ENCODE measurements at places on chromosomes 11 and 22. TPM values are rescaled to one million over a fixed set of nuclear protein-coding genes. Genes with fewer than 3 reads are reported as not detected.

GRCh38 chr11:117482881-117483280 lies 155.2 kb downstream of the CEP164 start:
- H3K4me1 ChIP-seq, result no peaks in the 10 kb centered on the region
- H3K4me3 ChIP-seq, result no peak overlapping the region
- H3K27ac ChIP-seq, result no peak overlapping the region

GRCh38 chr11:114172871-114173444 lies 113.4 kb downstream of the ZBTB16 start:
- H3K4me1 ChIP-seq, result peaks cover 55% of the 10 kb centered on the region
- peak overlapping the region; percentile 84 for H3K27ac ChIP-seq
- H3K4me3 ChIP-seq, result no peak overlapping the region
- H3K27me3 ChIP-seq, result no peaks in the 10 kb centered on the region
- DNase-seq, result no peak

DNA sequence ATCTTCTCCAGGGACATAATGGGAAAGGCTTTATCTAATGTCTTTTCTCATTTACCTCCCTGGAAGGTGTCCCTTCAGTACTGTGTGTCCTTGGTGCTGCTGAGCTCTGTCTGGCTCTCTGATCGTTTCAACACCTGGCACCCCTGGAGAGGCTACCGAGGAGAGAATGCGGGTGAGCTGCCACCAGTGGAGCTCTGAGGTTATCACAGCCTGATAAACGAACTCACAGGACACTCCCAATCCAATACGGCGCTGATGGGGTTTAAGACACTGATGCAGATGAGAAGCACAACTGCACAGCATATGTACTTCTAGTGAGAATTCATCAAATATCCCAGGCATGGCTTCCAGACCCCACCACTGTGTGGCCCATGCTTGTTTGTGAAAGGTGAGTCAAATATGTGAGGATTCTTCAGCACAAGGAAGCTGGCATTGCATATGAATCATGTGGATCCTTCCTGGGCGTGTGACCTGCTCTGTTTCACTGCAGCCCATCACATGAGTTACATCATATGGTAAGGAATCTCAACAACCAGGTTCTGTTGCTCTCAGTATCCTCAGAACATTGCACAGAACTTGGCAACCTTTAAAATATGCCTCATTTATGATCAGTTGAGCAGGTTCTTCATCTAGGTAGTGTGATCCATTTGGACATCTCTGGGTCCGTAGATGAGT lies 34.8 kb upstream of the VWA5A start:
- peaks cover 37% of the 10 kb centered on the region for H3K27me3 ChIP-seq
- H3K36me3 ChIP-seq, result no peaks in the 10 kb centered on the region
- DNase-seq, result no peak
- peaks cover 1% of the 10 kb centered on the region for H3K4me1 ChIP-seq

Gene TXNRD2
- total RNA-seq, result 23.1 TPM

Gene ALDH3B2
- not detected for total RNA-seq

GRCh38 chr11:7858006-7858405 lies 61.3 kb upstream of the OR5P2 start:
- H3K4me1 ChIP-seq, result no peaks in the 10 kb centered on the region
- H3K27me3 ChIP-seq, result peaks cover 3% of the 10 kb centered on the region
- no peak overlapping the region for H3K27ac ChIP-seq
- no peak for DNase-seq
- no peaks in the 10 kb centered on the region for H3K36me3 ChIP-seq
- H3K4me3 ChIP-seq, result no peak overlapping the region

DNA sequence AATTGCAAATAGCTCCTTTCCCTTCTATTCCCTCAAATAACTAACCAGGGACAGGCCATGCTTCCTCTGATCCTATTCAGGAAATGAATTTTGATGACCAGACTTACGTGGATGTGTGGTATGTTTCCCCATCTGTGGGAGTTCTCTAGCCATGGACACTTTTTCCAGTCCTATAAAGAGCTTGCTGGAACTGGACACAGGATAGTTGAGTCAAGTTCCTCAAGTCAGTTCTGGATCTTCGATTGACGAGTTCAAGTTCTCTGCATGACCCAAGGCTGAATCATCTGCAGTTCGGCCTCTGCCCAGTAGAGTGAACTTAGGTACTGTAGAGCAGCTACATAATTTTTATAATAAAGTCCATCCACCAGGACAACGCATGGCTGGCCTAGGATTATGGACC lies 52.7 kb upstream of the CCND1 start:
- H3K4me1 ChIP-seq, result no peaks in the 10 kb centered on the region
- H3K4me3 ChIP-seq, result no peak overlapping the region
- no peak for DNase-seq
- H3K27me3 ChIP-seq, result peaks cover 31% of the 10 kb centered on the region
- no peak overlapping the region for H3K27ac ChIP-seq

- no peak overlapping the region for H3K4me3 ChIP-seq
- no peak for DNase-seq
- no peaks in the 10 kb centered on the region for H3K36me3 ChIP-seq
- no peak overlapping the region for H3K27ac ChIP-seq
- no peaks in the 10 kb centered on the region for H3K27me3 ChIP-seq
Observed at GRCh38 chr11:133408402-133408801, 123.9 kb downstream of the OPCML start.

DNA sequence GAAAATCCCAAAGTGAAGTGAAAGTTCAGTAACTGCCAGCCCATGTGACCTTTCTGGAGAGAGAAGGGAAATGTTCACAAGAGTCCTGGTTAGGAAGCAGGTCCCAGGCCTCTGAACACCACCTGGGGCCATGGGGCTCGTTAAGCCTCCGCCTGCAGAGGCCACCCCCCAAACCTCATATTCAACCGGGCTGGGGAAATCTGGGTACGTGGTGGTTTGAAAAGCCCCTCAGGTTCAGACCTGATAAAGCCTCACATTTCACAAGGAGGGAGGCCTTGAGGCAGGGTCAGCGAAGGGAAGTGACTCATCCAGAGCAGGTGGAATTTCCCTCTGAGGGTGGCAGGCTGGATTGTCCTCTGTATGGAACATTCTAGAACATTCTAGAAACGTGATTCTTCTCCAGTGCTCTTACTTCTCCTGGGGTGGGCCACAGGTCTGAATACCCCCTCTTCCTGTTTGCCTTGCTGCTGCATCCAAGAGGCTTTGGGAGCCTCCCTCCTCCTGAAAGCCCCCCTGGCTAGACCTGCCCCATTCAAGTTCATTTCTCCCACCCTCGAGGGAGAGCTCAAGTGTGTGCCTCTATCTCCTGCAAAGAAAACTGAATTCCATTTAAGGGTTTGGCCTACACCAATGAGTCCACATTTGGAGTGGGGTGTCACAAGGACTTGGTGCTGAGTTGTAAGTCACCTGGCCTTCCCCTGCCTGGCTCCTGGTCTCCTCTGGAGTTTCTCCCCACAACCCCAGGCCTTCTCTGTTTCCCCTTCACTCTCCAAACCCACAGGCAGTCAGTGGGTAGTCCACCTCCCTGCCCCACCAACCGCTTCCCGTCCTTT lies 6.3 kb downstream of the FXYD2 start:
- H3K27me3 ChIP-seq, result no peaks in the 10 kb centered on the region
- H3K36me3 ChIP-seq, result no peaks in the 10 kb centered on the region
- H3K4me3 ChIP-seq, result no peak overlapping the region
- H3K4me1 ChIP-seq, result peaks cover 75% of the 10 kb centered on the region
- DNase-seq, result peak; percentile 75
- peak overlapping the region; percentile 98 for H3K27ac ChIP-seq

Gene UPB1
- total RNA-seq, result 0.14 TPM

DNA sequence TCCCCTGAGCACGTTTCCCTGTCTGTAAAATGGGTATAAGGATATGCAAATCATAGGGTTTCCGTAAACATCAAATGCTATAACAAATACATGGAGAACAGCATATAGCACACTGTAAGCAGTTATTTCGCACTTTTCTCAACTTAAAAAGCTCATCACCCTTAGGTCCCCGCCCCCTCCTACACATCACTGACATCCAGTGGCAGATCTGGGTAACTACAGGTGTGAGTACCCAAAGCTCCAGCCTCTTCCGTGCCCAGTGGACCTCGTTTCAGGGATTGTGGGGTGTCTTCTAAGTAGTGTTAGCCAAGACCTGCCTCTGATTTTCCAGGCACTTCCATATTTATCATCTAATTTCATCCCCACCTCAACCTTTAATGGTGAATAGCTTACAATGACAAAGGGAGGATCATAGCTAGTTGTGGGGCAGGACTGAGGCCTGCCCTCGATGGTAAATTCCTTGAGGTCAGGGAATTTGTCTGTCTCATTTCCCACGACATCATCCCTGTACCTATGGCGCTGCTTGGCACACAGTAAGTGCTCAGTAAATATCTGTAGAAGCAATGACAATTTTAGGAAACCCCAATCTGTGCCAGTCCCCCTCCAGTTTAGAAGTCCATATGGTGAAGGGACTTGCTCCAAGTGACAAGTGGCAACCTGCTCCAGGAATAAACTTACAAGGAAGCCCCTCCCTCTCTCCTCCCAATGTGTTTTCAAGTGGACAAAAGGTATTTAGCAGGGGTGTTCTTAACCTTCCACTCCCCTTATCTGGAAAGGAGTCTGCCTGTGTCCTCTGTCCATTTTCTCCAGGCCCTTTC lies 340.5 kb downstream of the TENM4 start:
- no peak overlapping the region for H3K4me3 ChIP-seq
- H3K27ac ChIP-seq, result no peak overlapping the region
- H3K27me3 ChIP-seq, result peaks cover 3% of the 10 kb centered on the region
- no peaks in the 10 kb centered on the region for H3K36me3 ChIP-seq
- H3K4me1 ChIP-seq, result no peaks in the 10 kb centered on the region

Gene NXPE4
- total RNA-seq, result not detected

GRCh38 chr11:128354476-128354875 lies 232.9 kb downstream of the ETS1 start:
- no peaks in the 10 kb centered on the region for H3K27me3 ChIP-seq
- H3K4me1 ChIP-seq, result peaks cover 12% of the 10 kb centered on the region
- no peak overlapping the region for H3K4me3 ChIP-seq
- no peak overlapping the region for H3K27ac ChIP-seq

Gene KRTAP5-9
- not detected for total RNA-seq

GRCh38 chr22:36510966-36511881 lies 4.4 kb upstream of the FOXRED2 start:
- H3K4me1 ChIP-seq, result peaks cover 9% of the 10 kb centered on the region
- no peaks in the 10 kb centered on the region for H3K27me3 ChIP-seq
- peaks cover 48% of the 10 kb centered on the region for H3K36me3 ChIP-seq
- H3K27ac ChIP-seq, result no peak overlapping the region

GRCh38 chr22:24871611-24872205 lies 65.7 kb downstream of the SGSM1 start:
- H3K4me3 ChIP-seq, result no peak overlapping the region
- no peak overlapping the region for H3K27ac ChIP-seq
- no peak for DNase-seq
- no peaks in the 10 kb centered on the region for H3K36me3 ChIP-seq

DNA sequence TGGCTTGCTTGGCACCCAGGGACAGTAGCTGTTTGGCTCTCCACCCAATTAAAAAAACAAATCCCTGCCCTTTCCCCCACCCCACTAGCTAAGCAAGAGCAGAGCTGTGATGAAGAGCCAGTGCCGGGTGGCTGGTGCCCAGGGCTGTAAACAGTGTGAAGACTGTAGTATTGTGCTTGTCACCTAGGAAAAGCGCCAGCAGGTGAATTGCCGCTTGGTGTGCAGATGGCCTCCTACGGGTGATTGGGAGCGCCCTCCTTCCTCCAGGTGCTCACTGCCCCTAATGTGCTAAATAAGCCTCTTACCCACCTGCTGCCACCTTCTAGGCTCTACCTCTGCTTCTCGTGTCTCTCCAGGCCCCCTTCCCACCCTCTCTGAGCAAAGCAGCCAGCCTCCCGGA lies 18.4 kb upstream of the RAPSN start:
- H3K27me3 ChIP-seq, result no peaks in the 10 kb centered on the region
- H3K36me3 ChIP-seq, result peaks cover 13% of the 10 kb centered on the region
- H3K4me1 ChIP-seq, result no peaks in the 10 kb centered on the region
- DNase-seq, result no peak
- no peak overlapping the region for H3K27ac ChIP-seq

GRCh38 chr11:47264521-47264920 lies 5.4 kb upstream of the MADD start:
- H3K27ac ChIP-seq, result no peak overlapping the region
- no peaks in the 10 kb centered on the region for H3K27me3 ChIP-seq
- H3K4me3 ChIP-seq, result no peak overlapping the region
- no peak for DNase-seq
- H3K36me3 ChIP-seq, result no peaks in the 10 kb centered on the region
- peaks cover 38% of the 10 kb centered on the region for H3K4me1 ChIP-seq

Gene ZNF143
- 39.5 TPM for total RNA-seq

DNA sequence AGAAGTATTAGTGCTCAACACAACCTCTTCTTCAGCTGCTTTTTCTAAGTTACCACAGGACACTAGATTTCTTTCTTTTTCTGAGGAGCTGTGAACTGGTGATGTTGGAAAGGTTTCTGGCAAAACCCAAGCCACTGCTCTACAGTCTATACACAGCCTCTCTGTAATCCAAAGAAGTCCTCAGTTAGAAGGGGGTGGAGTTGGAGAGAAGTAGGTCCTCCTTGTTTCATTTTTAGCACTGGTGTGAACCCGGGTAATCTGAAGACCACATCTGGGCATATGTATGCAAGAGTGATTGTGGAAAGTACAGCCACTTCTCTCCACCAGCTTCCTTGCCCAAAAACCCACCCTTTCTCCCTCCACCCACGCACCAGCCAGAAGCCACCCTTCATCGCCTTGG lies 1168.1 kb downstream of the LRRC4C start:
- H3K27me3 ChIP-seq, result peaks cover 13% of the 10 kb centered on the region
- H3K27ac ChIP-seq, result no peak overlapping the region
- no peak overlapping the region for H3K4me3 ChIP-seq
- H3K4me1 ChIP-seq, result peaks cover 3% of the 10 kb centered on the region
- no peak for DNase-seq
- H3K36me3 ChIP-seq, result no peaks in the 10 kb centered on the region

GRCh38 chr11:102560555-102561011 lies 30.0 kb upstream of the MMP7 start:
- peaks cover 7% of the 10 kb centered on the region for H3K36me3 ChIP-seq
- peak overlapping the region; percentile 58 for H3K4me3 ChIP-seq
- H3K4me1 ChIP-seq, result peaks cover 43% of the 10 kb centered on the region
- no peak for DNase-seq
- H3K27ac ChIP-seq, result peak overlapping the region; percentile 72
- peaks cover 19% of the 10 kb centered on the region for H3K27me3 ChIP-seq

- no peak for DNase-seq
- H3K27me3 ChIP-seq, result no peaks in the 10 kb centered on the region
- H3K36me3 ChIP-seq, result peaks cover 10% of the 10 kb centered on the region
- no peak overlapping the region for H3K4me3 ChIP-seq
- H3K27ac ChIP-seq, result no peak overlapping the region
- H3K4me1 ChIP-seq, result no peaks in the 10 kb centered on the region
Observed at GRCh38 chr11:111996129-111996528, 29.1 kb upstream of the DLAT start.

Gene PNPLA3
- not detected for total RNA-seq

- no peaks in the 10 kb centered on the region for H3K36me3 ChIP-seq
- H3K4me1 ChIP-seq, result peaks cover 16% of the 10 kb centered on the region
- H3K27ac ChIP-seq, result no peak overlapping the region
- DNase-seq, result no peak
Observed at GRCh38 chr22:20203552-20204201, 52.8 kb upstream of the CCDC188 start.

Gene ZNF280A
- not detected for total RNA-seq

Gene CRYBB3
- total RNA-seq, result 0.52 TPM

- no peaks in the 10 kb centered on the region for H3K36me3 ChIP-seq
- no peak overlapping the region for H3K4me3 ChIP-seq
- no peaks in the 10 kb centered on the region for H3K4me1 ChIP-seq
- no peak overlapping the region for H3K27ac ChIP-seq
- peaks cover 5% of the 10 kb centered on the region for H3K27me3 ChIP-seq
Observed at GRCh38 chr22:43743929-43744643, 68.0 kb downstream of the EFCAB6 start.

Gene DNAJB7
- not detected for total RNA-seq
